ENCODE measurements at places on chromosomes 3 and 15.

DNA sequence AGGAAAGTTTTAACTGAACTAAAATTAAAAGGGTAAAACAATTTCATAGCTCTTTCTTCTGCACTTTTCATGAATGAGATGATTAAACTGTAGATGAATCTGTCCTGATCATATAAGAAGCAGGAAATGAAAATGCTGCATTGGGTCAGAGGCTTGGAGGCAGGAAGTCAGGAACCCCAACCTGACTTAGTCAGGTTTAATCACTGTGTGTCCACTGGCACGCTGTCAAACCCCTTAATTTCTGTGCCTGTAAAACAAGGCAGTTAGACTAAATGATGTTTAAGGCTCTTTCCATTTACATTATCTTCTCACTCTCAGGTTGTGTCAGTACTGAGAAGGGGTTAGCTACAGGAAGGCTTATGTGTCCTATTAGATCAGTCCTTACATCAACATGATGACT lies 193.3 kb upstream of the TTC14 start:
- DNase-seq = no peak

- peak; percentile 84 for DNase-seq
Measured at GRCh38 chr15:68666120-68666811, 87.5 kb downstream of the CORO2B start.

- DNase-seq = no peak
Measured at GRCh38 chr3:142624341-142625152, 28.4 kb downstream of the PLS1 start.

DNA sequence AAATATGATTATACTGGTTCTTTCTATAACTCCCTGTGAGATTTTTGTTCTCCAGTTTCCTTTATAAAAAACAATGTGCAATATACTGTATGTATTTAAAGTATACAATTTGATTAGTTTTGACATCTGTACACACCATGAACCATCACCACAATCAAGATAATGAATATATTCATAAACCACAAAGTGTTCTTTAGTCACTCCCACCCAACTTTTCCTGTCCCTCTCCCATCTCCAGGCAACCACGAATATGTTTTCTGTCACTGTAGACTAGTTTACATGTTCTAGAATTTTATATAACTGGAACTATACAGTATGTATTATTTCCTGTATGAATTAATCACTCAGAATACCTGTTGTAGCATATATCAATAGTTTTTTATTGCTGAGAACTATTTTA lies 177.0 kb upstream of the MBNL1 start:
- DNase-seq = no peak

All from cerebellar cortex (tissue), 1 donor.